Neural crest cell (in vitro differentiated cells): ENCODE measurements at places on chromosomes 13 and 19. TPM values are rescaled to one million over a fixed set of nuclear protein-coding genes. Genes with fewer than 3 reads are reported as not detected.

DNA sequence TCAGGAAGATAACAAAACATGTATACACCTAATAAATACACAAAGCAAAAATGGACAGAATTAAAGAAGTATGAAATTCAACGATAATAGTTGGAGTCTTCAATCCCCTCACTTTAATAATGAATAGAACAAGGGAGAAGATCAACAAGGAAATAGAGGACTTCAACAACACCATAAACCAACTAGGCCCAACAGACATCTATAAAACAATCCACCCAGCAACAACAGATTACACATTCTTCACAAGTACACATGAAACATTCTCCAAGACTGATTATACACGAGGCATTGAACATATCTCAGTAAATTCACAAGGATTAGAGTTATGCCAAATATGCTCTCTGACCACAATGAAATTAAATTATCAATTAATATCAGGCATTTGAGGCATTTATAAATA, 185.5 kb upstream of the NBEA start:
- H3K27me3 ChIP-seq: no peaks in the 10 kb centered on the region
- H3K27ac ChIP-seq: no peak overlapping the region
- no peak overlapping the region for H3K4me3 ChIP-seq
- no peak for DNase-seq

- H3K27ac ChIP-seq: no peak overlapping the region
- H3K27me3 ChIP-seq: no peaks in the 10 kb centered on the region
- H3K36me3 ChIP-seq: peaks cover 2% of the 10 kb centered on the region
- no peak for DNase-seq
- H3K4me3 ChIP-seq: no peak overlapping the region
- no peaks in the 10 kb centered on the region for H3K4me1 ChIP-seq
Observed at GRCh38 chr13:20780317-20780716, 6.6 kb upstream of the EEF1AKMT1 start.

GRCh38 chr19:6011794-6012193, 33.9 kb upstream of the RANBP3 start:
- H3K36me3 ChIP-seq: no peaks in the 10 kb centered on the region
- H3K27me3 ChIP-seq: no peaks in the 10 kb centered on the region
- no peak for DNase-seq
- H3K4me1 ChIP-seq: peaks cover 13% of the 10 kb centered on the region
- H3K4me3 ChIP-seq: no peak overlapping the region
- no peak overlapping the region for H3K27ac ChIP-seq

GRCh38 chr13:60431108-60431700, 34.2 kb downstream of the TDRD3 start:
- H3K4me3 ChIP-seq: no peak overlapping the region
- no peak for DNase-seq
- no peaks in the 10 kb centered on the region for H3K4me1 ChIP-seq
- no peak overlapping the region for H3K27ac ChIP-seq

The FGF21 gene
- not detected in 2 replicates for total RNA-seq

The NDFIP2 gene
- 21.2 and 22.7 TPM in 2 replicates for total RNA-seq

The CGB5 gene
- total RNA-seq: not detected in 2 replicates
